Amniotic stem cell (primary cell): ENCODE measurements at places on chromosomes 11 and 22.

DNA sequence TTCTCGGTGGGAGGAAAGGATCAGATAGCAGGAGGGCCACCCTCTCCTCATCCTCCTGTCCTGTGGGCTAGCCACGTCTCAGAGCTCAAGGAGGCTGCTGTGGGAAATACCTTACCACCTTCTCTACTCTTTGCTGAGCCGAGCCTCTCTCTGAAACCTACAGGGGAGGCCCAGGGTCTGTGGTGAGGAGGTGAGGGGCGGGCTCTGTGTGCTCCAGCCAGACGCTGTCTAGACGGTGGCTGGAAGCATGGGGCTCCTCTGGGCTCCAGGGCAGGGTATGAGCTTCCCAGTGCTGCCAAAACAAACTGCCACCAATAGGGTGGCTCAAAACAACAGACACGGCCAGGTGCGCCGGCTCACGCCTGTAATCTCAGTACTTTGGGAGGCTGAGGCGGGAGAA, 5.5 kb upstream of the TMPRSS6 start:
- no peak for DNase-seq

DNA sequence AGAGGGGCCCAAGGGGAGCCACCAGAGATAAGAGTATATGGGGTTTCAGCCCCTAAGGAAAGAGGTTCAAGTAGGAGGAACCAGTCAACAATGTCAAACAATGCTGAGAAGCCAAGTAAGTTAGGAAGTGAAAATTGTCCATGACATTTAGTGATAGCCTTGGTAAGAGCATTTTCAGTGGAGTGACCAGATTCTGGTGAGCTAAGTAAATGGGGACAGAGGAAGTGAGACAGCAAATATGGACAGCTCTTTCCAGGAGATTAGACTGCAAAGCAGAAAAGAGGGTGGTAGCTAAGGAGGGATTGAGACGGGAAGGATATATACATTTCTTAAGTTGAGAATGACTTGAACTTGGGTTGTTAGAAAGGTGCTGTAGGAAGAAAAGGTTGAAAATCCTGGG, 22.9 kb downstream of the POLD3 start:
- no peak for DNase-seq

DNA sequence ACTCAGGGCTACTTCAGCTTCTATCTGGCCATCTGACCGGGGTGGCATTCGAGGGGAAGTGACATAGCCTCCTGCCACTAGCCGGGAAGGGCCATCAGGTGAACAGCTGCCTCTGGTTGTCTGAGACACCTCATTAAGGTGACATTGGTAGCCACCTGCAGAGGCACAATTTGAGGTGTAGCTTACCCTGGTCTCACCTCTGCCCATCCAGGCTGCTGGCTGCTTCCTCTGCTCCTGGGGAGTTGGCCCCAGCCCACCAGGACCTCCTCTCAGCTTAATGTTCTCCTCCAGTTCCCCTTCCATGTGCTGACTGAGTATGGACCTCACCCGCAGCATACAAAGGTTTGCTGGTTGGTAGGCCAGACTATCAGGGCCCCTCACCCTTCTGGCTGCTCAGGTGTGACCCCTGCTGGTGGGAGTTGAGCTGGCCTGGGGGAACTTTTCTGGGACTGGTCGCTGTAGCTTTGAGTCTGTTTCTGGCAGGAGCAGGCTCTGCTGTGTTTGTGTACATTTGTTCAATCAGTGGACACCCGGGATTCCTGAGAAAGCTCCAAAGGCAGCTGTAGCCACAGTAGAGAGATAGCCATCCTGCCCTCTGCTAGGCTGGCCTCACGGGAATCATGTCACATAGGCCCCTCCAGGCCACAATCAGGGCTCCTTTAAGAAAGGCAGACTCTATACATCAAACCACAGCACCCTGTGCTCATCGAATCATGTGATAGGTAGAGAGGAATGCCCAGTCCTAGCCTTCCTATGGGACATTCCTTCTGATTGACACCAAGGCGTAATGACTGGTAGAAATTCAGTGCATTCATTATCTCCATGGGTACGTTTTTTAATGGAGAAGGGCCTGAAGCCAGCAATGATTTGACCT, 295.1 kb upstream of the PLET1 start:
- no peak for DNase-seq

DNA sequence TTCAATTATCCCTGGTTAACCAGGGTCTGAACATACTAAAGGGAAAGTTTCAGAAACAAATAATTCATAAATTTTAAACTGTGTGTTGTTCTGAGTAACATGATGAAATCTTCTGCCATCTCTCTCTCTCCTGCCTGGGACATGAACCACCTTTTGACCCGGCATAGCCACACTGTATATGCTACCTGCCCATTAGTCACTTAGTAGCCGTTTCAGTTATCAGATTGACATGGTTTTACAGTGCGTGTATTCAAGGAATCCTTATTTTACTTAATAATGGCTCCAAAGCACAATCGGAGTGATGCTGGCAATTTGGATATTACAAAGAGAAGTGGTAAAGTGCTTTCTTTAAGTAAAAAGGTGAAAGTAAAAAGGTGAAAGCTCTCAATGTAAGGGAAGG, 227.1 kb upstream of the CCDC179 start:
- no peak for DNase-seq
